NCI-H510A (cell line): ENCODE measurements at places on chromosomes 4 and X.

GRCh38 chrX:150200361-150200760 is 162.8 kb upstream of the MAMLD1 start:
- no peak for DNase-seq

DNA sequence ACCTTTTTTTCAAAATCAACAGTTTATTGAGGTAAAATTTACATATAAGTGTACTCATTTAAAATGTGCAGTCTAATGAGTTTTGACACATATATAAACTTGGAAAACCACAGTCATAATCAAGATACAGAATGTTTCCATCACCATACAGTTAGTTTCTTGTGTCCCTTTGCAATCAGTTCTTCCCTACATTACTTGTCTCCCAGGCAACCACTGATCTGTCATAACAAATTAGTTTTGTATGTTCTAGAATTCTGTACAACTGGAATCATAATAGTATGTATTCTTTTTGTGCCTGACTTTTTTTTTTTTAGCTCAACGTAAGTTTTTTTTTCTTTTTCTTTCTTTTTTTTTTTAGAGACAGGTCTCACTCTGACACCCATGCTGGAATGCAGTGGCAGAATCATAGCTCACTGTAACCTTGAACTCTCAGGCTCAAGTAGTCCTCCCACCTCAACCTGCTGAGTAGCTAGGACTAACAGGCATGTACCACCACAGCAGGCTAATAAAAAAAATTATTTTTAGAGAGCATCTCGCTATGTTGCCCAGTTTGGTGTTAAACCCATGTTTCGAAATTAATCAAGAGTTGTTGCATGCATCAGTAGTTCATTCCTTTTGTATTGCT is 26.9 kb downstream of the ARFIP1 start:
- no peak for DNase-seq

DNA sequence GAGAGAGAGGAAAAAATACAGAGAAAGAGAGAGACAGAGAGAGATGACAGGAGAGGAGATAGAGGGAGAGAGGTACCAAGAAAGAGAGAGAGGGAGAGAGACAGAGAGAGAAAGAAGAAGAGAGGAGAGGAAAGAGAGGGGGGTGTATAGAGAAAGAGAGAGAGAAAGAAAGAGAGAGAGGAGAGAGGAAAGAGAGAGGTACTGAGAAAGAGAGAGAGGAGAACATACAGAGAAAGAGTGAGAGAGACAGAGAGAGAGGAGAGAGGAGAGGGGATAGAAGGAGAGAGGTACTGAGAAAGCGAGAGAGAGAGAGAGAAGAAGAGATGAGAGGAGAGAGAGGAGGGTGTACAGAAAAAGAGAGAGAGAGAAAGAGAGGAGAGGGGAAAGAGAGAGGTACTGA is 269.4 kb downstream of the CRLF2 start:
- no peak for DNase-seq

- DNase-seq = no peak
Observed at GRCh38 chrX:40457406-40457805, 123.4 kb upstream of the ATP6AP2 start.

GRCh38 chr4:6728320-6729029 is 12.5 kb downstream of the BLOC1S4 start:
- DNase-seq = no peak

DNA sequence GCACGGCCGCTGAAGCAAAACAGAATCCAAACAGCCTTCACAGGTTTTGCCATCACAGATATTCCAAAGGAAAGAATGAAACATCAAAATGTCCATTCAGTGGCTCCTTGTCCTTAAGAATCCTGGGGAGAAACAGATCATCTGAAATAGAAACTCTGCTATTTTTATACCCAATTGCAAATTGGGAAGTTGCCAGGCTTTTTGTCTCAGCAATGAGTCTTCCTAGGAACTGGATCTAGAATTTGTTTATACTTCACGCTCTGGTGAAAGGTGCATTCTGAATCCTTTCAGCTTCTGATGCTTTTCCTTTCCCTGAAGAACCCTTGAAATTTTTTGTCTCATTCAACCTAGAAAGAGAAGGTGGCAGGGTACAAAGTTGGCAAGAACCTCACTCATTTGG is 218.9 kb downstream of the FBXW7 start:
- no peak for DNase-seq
